Stomach (tissue), 19 donors: ENCODE measurements at places on chromosomes 13 and 19. TPM values are rescaled to one million over a fixed set of nuclear protein-coding genes. Genes with fewer than 3 reads are reported as not detected.

GRCh38 chr19:16607819-16608218 is 20.2 kb downstream of the MED26 start:
- no peak for DNase-seq

DNA sequence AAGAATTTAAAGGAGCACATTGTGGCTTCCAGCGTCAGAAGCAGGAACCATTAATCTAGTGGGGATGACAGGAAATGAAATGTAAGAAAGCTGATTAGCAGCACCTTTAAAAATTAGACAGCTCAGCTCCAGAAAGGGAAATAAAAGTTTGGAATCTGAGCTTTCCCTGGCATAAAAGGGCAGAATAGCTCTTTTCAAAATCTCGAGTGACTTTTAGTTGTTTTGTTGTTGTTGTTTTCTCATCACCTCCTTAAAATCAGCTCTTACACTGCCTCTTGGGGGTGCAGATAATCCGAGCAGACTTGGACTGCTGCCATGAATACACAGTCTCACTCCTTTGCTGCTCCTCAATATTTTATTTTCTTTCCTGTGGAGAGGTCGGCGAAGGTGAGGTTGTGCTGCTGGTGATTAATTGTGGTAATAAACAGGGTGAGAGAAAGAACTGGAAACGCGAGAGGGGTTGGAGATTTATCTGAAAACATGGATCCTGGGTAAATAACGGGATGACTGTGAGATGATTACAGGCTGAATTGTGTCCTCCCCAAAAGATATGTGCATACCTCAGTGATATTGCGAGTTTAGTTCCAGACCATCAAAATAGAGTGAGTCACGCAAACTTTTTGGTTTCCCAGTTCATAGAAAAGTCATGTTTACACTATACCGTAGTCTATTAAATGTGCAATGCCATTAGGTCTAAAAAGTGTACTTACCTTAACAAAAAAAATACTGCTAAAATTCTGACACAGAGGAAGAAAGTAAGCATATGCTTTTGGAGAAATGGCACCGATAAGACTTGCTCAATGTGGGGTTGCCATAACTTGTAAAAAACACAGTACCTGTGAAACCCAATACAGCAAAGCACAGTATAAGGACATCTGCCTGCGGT is 787.7 kb downstream of the UQCRFS1 start:
- DNase-seq, result no peak

The MARCHF2 gene
- 24.3 TPM for total RNA-seq

DNA sequence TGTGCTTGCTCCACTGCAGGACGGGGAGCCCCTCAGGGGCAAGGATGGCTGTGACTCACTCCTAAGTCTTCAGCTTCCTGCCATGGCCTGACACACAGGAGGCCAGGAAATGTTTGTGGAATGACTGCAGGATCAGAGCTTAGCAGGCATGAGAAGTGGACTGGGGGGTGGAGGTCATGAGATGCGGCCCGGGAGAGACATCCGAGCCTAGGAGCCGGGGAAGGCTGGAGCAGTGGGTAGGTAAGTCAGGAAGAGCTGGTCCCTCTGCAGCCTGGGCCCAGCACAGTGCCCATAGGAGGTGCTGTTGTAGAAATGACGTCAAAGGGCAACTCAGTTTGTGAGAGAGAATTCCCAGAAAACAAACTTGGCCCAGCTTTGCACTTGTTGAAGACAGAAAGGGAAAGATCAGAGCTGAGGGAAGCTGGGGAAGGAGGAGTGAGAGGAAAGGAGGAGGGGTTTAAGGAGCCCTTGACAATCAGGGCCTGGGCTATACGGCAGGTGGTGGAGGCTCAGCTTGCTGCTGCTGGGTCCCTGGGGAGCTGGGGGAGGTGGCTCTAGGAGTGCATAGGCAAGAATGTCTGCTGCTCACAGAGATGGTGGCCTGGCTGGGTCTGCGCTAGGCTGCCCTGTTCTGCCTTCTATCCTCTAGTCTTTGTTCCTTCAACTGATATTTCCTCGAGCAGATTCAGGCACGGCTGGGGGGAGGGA is 18.5 kb downstream of the POU2F2 start:
- no peak for DNase-seq

The ZNF677 gene
- total RNA-seq, result 35.6 TPM

DNA sequence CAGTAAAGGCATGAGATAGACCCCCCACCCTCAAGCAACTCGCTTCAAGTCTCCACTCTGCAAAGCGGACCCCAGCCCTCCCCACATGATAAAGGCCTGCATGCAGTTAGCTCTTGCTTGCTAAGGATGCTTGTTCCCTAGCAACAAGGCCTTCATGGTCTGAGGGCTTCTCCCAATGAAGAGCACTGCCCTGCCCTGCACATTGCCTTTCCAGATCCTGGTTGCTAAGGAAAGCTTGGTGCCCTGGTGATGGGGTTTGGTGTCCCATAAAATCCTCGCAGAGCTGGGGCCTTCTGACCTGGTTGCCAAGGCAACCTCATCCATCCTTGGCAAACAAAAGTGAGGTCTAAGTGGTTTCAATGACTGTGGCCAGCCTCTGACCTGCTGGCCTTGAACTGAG is 6.0 kb downstream of the DBP start:
- no peak for DNase-seq

GRCh38 chr19:42529248-42529764 is 1.0 kb upstream of the CEACAM1 start:
- peak; percentile 81 for DNase-seq

The ZIM2 gene
- not detected for total RNA-seq

GRCh38 chr13:110546926-110547325 is 14.6 kb downstream of the RAB20 start:
- peak; percentile 73 for DNase-seq

The MEIS3 gene
- total RNA-seq, result 9.9 TPM

The CYP2B6 gene
- total RNA-seq, result not detected

DNA sequence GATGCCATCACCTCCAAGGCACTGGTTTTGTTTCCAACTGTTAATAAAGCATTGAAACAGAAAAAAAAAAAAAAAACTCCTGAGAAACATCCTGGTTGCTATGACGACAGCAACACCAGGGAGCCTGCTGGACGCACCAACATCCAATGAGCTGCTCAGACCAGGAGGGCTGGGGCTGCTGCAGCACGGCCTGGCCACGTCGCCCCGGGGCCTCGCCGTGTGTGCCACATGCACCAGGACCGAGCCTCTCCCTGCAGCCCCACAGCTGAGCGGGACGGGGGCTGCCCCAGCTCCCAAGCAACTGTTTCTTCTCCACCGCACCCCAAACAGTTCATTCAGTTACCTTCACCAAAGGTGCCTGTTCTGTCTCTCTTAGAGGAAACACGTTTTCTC is 54.5 kb downstream of the RASA3 start:
- no peak for DNase-seq

DNA sequence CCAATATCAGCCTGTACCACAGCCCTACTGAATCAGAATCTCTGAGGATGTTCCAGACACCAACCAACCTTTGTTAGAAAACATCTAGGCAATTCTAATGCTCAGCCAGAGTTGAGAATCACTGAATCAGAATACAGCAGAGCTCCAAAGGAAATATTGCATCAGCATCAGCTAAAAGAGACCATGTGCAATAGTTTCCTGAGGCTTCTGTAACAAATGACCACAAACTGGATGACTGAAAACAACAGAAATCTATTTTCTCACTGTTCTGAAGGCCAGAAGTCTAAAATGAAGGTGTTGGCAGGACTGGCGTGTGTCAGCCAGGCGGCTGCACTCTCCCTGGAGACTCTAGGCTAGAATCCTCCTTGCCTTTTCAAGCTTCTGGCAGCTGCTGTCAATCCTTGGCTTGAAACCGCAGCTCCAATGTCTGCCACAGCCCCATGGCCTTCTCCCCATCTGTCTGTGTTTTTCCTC is 1.2 kb upstream of the DCT start:
- DNase-seq, result no peak

DNA sequence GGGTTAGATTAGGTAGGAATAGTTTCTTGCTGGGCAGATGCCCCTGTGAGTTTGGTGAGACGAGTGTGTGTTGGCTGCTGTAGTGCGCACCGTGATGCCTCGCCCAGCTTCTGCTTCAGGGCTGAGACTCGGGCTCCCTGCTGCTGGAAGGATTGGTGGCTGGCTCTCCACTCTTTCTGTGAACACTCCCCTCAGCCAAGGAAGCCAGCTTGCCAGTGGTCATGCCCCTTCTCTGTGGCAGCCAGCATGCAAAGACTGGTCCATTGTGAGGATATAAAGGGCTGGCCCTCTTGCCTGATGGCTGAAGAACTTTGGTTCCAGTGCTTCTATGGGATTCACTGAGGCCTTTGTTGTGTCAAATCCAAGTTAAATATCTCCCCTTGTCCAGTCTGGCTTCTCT is 2.9 kb upstream of the HTR2A start:
- DNase-seq, result no peak

DNA sequence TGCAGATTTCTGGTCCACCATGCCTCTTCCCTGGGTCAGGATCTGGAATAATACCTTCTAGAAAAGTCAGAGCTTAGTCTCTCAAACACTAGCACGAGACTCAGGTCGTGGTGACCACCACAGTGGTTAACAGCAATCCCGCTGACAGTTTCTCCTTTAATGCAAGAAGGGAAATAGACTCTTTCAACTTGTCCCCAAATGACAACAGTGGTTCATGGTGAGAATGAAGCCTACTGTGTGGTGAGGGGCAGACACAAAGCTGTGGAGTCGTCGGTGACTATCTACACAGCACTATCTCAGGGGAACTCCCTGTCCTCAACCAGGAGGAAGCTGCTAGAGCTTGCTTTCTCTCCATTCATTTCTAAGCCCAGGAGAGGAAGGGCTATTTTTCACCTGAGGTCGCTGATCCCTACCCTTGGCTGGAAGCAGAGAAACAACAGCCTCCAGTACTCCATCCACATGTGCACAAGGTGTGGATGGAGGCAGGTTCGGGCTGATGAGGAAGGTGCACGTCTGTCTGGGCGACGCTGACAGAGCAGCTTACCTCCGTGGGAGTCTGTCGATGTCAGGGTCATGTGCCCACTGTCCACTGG is 72.4 kb downstream of the STK24 start:
- no peak for DNase-seq

The KCNN4 gene
- 33.9 TPM for total RNA-seq

- DNase-seq, result no peak
Measured at GRCh38 chr13:69721631-69722030, 386.0 kb upstream of the ATXN8OS start.

DNA sequence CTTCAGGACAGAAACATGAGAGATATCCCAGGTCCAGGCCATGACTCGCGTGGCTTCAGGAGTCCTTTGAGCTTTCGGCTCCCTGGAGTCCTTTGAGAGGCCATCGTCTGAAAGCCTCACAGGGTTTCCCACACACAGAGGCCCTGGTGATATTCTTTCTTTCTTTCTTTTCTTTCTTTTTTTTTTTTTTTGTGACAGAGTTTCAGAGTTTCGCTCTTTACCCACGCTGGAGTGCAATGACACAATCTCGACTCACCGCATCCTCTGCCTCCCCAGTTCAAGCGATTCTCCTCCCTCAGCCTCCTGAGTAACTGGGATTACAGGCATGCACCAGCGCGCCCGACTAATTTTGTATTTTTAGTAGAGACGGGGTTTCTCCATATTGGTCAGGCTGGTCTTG is 5.5 kb downstream of the SIN3B start:
- no peak for DNase-seq

- no peak for DNase-seq
Measured at GRCh38 chr19:7995810-7996158, 9.7 kb downstream of the ELAVL1 start.

DNA sequence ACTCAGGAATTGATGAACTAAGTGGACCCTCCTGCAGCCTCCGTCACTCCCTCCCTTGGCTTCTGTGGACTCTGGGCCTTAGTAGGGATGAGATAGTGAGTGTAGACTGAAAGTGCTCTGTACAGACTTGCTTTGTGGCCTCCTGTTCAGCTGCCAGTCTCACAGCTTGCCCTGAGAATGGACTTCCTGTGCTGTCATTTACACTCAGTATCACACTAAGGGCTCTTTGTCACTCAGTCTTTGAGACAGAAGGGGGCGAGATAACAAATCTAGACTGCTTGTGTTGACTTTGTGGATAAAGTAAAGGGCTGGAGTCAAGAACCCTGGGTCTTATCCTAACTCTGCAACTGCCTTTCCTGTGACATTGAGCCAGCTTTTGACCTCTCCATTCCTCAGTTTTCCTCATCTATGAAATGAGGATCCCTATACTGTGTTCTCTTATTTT is 21.0 kb upstream of the SPRY2 start:
- DNase-seq, result peak; percentile 49

GRCh38 chr13:28620011-28620830 is 38.7 kb upstream of the POMP start:
- no peak for DNase-seq

The ACER1 gene
- total RNA-seq, result 3.5 TPM

GRCh38 chr13:51067210-51067701 is 43.8 kb downstream of the C13orf42 start:
- DNase-seq, result peak; percentile 37

GRCh38 chr13:72662548-72662947 is 64.9 kb downstream of the MZT1 start:
- no peak for DNase-seq

- DNase-seq, result no peak
Measured at GRCh38 chr13:41917641-41918040, 43.3 kb downstream of the VWA8 start.

DNA sequence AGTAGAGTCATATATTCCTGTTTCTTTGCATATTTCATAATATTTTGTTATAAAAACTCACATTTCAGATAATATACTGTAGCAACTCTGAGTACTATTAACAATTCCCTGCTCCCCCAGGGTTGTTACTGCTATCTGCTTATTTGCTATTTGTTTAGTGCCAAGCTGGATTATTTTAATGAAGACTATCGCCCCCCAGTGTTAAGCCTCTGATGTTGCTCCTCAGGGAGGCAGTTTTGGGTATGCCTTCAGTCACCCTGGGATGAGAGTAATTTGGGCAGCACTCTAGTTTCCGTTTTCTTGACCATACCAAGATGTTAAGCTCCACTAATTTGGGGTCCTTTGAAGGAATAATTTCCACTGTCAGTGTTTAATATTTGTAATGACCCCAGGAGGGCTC is 46.0 kb downstream of the MICU2 start:
- peak; percentile 14 for DNase-seq

DNA sequence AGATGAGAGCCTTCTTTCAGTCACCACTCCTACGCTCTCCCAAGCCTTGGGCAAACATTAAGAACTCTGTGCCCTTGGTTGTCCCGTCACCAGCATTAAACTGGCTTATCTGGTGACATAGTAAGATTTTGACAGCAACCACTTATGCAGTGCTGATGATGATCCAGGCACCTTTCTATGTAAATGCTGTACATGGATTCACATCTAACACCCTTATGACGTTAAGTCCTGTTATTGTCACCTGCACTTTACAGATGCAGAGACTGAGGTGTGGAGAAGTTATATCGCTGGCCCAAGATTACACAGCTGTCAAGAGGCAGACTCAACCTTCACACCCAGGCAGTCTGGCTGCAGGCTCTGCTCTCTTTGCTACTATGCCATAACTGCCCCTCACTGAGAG is 25.0 kb downstream of the RASL11A start:
- DNase-seq, result no peak

GRCh38 chr13:38979891-38980749 is 10.5 kb downstream of the STOML3 start:
- peak; percentile 85 for DNase-seq

The KCNK6 gene
- 4.8 TPM for total RNA-seq

The WDR88 gene
- total RNA-seq, result not detected
